Stimulated activated CD4-positive, alpha-beta T cell treated with anti-CD3 and anti-CD28 coated beads, Interleukin-1b, Interleukin-23, amount 100 ng/mL, for 48 hours (primary cell): ENCODE measurements at places on chromosomes 3 and 15.

DNA sequence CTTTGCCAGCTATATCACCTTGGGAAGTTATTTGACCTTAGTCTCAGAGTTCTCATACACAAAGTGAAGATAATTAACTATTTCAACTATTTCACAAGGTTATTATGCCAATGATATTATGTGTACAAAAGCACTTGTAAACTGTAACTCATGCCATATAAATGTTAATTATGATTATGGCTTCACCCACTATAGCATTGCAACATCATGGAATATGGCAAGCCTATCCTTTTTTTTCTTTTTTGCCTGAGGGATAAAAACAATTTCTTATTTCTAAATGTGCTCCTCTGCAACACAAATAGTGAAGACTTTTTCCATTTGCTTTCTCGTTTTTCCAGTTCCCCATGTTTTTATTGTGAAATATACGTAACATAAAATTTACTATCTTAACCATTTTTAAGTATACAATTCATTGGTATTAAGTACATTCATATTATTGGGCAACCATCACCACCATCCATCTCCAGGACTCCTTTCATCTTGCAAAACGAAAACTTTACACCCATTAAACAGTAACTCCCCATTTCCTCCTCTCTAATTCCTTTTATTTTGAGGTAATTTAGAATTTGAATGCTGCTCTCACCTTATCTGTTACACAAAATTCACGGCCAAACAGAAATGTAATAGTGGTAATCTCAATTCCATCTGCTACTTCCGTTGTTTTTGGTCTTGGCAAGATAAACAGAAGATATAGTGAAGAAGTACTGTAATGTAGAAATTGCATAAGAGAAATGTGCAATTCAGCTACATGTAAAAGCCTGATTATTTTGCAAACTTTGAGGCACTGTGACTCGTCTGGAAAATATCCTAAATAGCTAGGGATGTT lies 46.3 kb downstream of the NANOGP8 start:
- no peak for DNase-seq

DNA sequence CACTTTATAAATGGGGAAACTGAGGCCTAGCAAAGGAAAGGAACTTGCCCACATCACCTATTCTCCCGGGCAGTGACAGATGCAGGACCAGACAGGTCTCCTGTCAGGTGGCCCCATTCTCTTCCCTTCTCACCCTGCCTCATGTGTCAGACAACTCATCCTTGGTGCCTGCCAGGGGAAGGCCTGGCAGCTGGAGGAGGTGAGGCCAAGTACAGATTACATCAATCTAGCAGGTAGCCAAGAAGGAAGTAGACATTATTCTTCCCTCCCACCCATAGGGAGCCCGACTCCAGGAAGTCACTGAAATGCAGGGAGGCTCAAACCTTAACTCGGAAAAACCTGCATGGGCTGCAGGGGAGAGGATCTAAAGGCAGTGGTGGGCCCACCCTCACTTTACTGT lies 39.6 kb downstream of the DAPK2 start:
- no peak for DNase-seq

DNA sequence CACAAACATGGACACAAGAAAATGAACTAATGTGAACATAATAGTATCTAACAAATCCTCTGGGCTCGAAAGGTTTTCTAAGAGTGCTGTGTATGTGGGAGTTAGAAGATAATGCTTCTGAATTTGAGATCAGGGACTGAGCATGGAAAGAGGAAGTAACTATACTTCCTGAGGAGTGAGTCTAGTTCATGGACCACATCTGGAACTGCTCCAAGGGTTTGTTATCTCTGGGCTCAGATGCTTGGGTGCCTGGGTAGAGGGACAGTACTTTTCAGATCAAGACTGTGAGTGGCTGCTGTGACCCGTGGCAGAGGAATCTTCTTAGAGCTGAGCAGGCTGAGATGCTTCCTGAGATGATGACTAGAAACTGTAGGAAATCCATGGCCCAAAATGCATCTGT lies 28.5 kb downstream of the TBC1D23 start:
- DNase-seq, result no peak

DNA sequence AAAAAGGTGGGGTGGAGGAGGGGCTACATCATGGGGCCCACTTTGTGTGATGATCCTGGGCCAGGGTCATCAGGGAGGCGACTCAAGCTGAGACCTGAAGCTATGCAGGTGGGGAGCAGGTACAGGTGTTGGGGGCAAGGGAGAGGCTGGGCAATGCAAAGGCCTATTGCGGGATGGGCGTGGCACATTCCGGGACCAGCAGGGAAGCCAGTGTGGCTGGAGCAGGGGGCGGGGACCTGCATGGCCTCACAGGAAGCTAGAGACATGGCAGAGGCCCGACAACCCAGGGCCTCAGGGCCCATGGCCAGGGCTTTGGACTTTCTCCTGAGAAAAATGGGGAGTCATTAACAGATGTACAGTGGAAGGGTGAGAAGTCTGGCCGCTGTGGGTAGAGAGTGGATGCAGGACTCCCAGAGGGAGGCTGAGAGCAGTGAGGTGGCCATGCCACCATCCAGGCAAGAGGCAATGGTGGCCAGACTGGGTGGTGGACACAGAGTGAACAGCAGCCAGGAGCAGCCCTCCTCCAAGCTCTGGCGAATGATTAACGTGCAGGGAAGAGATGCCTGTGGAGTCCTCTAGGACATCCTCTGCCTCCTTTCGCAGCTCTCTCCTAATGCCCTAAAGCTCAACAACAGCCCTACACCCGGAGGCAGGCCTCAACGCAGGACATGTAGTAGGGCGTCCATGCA lies 122.6 kb upstream of the ATP2B2 start:
- no peak for DNase-seq

- no peak for DNase-seq
These were observed 18.6 kb downstream of the SSUH2 start for GRCh38 chr3:8625991-8626390.

- peak; percentile 47 for DNase-seq
These were observed 37.6 kb downstream of the VIPR1 start for GRCh38 chr3:42539871-42540714.

DNA sequence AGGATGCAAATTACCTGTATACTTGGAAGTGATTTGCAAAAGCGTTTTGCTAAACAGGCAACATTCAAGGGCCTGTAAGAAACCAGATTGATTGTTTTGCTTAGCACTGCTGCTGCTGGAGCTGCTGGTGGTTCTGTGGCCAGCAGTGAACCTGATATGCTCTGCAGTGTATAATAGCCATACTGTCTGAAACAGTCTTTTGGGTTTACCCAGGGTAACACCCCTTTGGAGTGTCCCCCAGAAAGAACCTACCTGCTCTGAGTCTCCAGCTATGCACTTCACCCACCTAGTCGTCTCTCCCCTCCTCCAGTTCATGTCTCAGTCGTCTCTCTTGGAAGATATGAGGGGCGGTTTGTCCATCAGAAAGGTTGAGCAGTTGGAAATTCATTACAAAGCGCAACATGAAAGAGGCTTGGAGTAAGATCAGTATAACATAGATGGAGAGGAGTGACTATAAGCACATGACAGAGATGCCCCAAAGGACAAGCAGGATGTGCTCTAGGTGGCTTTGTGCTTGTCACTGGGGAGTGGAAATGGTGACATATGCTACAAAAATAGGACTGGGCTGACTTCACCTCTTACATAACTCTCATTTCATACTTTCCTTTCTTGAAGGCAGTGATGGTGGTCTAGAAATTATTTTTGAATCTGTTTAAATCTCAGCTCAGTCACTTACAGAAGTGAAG lies 3.8 kb downstream of the MKRN2 start:
- DNase-seq, result peak; percentile 43

DNA sequence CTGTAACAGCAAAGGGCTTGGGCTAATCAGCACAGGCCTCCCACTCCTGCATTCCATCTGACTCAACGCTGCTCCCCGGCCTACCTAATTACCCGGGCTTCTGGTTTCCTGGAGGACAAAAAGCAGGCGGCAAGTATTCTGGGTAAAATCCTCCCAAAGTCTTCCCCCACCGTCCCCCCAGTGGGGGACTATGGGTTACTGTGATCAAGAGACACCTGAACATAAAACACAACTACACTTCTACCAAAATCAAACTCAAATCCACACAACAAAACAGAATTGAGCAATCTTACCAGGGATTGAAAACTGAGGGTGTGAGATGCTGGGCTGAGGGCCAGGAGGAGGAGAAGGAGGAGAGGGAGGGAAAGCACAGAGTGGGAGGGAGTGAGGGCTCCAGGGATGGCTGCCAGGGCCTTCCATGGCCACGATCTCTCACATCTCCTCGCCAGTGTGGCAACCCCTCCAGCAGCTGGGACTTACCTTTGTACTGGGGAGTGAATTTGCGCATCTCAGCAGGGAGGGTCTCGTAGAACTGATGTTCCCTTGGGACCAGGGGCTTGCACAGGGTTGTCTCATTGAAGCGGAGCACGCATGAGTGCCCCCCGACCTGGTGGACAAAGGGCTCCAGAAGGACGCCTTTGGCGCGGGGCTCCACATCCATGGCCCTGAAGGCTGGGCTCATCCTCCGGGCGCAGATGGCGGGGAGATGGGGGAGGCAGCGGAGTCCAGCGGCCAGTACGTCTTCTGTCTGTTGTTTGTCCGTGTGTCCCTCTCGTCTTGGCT lies 9.1 kb upstream of the NCKIPSD start:
- DNase-seq, result no peak

DNA sequence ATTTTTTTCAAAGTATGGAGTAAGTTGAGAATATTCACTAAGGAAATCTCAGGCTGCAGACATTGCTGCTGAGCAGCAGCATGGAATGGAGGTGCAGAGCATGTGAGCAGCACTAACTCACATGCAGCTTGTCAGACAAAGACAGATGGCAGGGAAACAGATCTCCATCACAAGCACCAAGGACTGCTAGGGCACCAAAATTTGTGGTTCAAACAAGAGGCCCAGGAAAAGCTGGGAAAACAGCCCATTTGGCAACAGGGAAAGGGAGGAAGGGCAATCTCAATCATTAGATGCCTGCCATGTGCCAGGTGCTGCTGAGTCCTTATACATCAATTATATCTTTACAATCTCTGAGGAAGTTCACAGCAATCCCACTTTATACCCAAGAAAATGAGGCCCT lies 47.2 kb upstream of the EIF1B start:
- DNase-seq, result no peak

DNA sequence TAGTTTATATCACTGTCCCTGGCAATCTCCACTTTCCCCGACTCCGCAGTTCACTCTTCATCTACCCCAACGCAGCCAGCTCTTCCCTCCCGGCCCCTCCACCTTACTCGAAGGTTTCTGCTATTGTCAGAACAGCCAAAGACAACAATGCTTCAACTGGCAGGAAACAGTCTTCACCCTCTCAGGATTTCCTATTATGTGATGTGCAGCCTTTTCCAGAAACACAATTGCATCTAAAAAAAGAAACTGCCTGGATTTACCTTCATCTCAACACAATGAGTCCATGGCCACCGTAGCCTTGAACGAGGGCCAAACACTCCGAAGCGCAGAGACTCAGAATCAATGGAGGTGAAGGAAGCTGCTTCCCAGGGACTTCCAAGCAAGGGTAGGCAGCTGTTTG lies 182.1 kb upstream of the TSC22D2 start:
- DNase-seq, result no peak

DNA sequence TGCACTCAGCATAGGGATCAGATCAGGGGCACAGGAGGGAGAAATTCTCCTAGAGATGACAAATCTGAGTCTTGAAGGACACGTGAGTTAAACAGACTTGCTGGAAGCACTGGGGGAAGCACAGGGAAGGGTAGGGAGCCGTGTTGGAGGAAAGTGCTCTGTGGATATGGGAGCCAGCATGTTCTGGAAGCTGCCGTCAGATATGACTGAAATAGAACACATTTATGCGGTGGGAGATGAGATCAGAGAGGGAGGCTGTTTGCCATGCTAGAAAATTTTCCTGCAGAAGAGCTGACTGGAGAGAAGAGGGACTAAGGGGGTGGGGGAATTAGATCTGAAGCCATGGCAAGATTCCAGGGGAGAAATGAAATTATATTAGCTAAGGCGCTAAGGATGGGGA lies 1.8 kb downstream of the TAMM41 start:
- no peak for DNase-seq

- DNase-seq, result no peak
These were observed 95.2 kb downstream of the SEMA5B start for GRCh38 chr3:122932251-122932967.

GRCh38 chr15:71708051-71708429 lies 102.3 kb upstream of the NR2E3 start:
- no peak for DNase-seq

GRCh38 chr15:33200444-33200843 lies 5.9 kb upstream of the FMN1 start:
- DNase-seq, result no peak

DNA sequence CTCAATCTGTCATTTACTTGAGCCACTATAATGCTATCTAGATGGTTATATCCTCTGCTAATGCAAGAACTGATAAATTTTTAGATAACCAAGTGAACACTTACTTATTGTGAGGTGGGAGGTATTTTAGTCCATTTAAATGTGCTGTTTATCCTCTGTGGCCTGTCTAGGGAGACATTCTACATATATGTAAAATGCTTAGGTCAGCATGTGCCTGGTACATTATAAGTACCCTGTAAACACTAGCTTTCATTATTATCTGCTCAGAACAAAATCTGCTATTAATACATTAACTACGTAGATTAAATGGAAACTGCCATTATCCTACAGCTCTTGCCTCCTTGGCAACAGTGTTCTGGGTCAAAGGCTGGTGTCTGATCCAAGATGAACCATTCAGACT lies 41.8 kb upstream of the MAPKBP1 start:
- DNase-seq, result no peak

DNA sequence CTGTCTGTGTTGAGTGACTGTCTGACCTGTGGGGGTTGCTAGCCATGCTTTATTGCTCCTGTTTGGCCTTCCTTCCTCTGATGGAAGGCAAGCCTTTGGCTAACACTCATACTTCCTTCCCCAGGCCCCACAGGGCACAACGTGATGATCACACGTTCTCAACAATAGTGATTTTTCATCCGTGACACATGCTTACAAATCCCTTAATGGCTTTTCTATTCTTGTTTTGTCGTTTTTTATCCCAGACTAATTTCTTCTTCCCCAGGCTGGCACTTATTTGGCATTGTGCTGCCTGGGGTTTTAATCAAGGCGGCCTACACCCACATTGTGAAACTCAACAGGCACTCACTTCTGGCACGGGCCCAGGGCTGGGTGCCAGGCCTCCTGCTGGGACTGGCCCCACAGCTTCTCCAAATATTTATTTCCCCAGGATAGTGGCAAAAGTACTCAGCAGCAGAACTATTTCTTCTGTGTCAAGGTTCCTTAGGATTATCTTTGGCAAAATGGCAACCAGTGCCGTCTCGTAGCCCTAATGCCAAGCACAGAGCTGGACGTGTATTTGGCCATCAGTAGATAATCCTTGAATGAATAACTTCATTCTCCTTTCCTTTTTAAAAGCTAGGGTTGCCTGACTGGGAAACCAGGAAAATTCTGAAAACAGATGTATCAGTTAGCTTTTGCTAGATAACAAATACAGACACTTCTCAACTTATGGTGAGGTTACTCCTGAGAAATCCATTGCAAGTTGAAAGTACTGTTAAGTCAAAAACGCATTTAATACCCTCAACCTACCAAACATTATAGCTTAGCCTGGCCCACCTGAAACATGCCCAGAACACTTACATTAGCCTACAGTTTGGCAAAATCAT lies 30.6 kb downstream of the CMTM7 start:
- no peak for DNase-seq
